Progenitor cell of endocrine pancreas (in vitro differentiated cells): ENCODE measurements at places on chromosomes 13 and 19.

GRCh38 chr13:84571264-84571663 is 689.0 kb upstream of the SLITRK1 start:
- no peak for DNase-seq

DNA sequence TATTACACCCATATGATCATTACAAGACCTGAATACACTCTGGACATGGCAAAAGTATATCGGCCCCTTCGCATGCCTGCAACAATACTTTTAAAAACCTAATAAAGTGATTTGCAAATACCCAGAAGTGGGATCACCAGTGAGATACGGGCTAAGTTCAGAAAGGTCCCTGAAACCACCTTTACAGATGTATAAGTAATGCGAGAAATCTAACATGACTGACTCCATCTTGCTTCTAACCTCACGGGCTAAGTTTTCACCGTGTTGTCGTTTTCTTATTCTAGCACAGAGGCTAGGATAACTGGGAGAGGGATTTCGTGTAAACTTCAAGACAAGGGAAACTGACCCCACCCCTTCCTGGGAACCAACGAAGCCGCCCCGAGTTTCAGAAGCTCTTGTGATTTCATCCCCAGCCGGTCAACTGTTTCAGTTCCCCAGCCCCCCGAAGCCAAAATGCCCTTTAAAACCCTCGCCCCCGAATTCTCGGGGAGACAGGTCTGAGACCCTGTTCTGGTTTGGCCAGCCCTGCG is 703 bp downstream of the NEK3 start:
- no peak for DNase-seq

DNA sequence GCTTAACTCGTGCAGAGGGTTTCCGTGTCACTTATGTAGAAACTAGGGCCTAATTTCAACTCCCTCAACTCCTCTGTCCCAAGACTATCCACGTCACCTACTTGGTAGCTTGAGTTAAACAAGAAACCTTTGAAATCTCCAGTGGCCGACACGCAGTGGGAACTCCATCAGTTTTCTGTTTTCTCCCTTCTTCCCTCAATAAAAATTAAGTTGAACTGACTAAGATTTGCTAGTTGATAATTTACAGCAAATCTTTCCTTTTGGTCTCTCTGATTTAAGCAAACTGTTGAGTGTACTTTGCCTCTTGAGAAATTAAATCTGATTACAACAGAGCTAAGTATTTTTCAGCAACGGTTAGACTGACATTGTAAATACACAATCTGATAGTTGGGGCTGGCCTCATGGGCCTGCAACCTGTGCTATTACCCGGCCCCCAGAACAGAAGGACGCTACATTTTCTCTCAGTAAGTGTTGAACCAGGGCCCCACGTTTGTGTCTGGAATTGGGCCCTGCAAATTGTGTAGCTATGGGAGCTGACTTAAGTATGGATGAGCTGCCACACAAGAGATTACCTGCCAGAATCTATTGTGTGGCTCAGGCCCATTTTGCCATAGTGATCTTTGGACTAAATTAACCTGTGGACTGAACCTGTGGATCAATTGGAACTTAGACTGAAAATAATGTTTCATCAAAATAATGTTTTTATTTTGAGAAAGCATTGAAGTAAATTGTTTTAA is 708 bp upstream of the ESD start:
- no peak for DNase-seq

DNA sequence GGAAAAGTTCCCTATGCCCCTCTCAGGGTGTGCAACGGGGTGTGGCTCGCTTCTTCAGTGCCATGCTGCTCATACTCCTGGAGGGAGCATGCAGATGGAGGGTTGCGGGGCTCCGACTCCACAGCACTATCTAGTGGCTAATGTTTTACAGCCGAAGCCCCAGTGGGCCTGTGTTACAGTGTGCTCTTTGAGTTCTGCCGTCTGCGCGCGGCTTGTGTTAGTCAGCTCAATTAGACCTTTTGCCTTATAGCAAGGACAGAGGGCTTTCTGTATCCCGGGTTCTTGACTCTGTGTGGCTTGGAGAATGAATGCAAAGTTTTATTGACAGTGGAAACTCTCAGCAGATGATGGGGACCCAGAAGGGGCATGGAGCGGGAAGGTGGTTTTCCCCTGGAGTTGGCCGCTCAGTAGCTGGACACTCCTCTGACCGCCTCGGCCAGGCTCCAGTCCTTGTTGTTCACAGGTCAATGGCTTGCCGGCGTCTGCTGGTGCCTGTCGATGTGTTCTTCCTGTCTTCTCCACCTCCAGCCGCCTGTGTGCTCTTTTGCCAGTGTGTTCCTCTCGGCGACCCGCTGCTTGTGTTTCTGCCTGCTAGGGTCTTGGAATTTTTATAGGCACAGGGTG is 383.4 kb downstream of the LMO7 start:
- DNase-seq: peak; percentile 21

- no peak for DNase-seq
Observed at GRCh38 chr19:51821921-51822320, 27.0 kb downstream of the FPR3 start.

- DNase-seq: no peak
Observed at GRCh38 chr19:10535613-10536012, 8.1 kb upstream of the ATG4D start.

DNA sequence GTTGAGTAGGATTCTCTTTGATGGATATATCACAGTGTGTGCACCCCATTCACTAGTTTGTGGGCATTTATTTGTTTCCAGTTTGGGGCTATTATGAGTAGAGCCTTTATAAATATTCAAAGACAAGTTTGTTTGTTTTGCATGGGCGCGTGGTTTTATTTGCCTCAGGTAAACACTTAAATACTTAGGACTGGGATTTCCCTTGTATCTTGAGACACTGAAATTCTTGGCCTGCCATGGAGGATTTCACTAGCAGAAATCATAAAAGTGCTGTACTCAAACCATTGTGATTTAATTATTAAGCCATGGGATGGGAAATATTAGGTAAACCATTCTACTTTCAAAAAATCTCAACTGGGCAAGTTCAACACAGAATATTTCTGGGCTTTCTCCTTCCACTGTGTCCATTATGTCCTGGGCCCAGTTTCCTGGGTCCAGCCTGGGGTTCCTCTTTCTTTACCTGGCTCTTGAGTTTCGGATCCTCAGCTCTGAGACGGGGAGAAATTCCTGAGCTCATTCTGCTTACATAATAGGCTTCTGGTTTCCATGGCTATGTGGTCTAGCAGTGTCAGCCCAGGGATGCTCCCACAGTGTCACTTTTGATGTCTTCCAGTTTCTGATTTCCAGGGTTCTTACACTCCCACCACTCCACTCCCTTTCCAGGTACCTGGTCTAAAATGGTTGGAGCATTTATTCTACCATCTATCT is 14.4 kb downstream of the MYO16 start:
- no peak for DNase-seq

DNA sequence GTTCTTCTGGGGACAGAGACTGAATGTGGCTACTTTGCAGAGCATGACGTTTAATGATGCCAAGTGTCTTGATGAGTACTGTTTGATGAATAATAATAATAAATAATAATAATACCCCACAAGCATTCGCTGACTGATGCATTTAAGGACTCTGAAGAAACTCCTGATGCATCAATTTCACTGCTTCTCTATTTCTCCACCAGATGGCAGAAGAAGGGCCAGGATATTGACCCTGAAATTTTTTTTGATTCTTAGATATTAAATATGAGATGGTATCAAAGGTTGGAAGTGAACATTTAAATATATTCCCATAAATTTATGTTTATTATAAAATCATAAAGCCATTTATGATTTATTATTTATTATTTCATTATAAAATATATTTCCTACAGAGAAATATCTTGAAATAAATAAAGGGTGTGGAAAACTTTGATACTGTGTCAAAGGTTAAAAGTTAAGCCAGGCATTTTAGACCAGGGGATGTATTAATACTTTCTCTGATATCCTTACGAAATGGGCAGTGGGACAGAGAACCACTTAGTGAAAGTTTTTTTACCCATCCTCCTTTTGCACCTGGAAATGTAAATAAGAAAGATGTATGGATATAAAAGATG is 170.9 kb downstream of the LACC1 start:
- no peak for DNase-seq

DNA sequence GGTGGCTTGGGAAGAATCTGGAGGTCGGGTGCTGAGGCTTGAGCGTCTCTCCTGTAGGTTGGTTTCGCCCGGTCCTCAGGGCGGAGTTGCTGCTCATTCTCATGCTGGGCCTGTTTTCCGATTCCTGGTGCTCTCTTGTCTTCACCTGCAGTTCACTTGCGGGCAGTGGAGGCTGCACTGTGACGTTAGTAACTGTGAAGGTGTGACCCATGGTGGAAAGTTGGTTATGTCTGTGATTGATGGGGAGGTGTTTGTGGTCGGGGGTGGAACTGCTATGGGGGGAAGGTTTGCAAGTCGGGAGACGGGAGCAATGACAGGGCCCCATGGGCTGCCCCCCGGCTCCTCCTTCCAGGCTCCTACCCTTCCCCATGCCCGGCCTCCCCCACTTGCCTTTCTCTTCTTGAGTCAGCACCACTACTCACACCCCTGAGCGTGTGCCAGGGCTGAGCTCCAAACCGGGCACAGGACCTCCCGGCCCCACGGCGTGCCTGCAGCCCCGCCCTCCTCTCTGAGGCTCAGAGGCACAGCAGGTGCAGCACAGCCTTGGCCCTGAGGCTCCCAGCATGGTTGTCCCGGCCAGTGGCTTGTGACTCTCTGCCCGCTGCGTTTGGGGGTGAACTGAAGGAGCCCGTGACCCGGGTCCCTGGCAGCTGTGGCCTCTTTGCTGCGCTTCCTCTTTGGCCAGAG is 79.1 kb downstream of the ATP11A start:
- DNase-seq: no peak

- no peak for DNase-seq
Observed at GRCh38 chr19:7467009-7467989, 21.5 kb downstream of the PEX11G start.

DNA sequence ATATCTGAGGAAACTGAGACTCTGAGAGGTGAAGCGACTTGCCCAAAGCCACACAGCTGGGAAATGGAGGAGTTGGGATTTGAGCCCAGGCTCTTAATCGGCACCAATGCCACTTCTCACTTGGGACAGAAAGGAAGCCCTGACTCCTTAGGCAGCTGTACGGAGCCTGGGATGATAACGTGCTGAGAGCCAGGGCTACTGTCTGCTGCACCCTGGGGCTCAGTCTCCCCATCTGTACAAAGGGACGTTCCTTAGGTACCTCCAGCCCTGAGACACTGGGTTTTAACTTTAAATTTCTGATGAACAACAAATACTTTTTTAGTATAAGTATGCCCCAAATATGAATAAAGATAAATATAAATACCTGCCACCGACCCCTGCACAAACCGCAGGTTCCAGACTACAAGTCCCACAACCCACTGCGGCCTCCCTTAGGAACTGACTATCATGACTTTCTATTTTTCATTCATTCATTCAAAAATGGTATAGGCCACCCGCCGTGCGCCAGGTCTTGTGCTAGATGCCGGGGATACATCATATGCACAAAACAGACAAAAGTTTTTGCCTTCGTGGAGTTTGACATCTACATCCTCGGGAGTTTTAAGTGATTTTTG is 776 bp upstream of the NCLN start:
- no peak for DNase-seq

- no peak for DNase-seq
Observed at GRCh38 chr13:59638404-59638803, 525.3 kb downstream of the DIAPH3 start.

GRCh38 chr13:68851026-68851425 is 1256.6 kb upstream of the ATXN8OS start:
- DNase-seq: no peak

DNA sequence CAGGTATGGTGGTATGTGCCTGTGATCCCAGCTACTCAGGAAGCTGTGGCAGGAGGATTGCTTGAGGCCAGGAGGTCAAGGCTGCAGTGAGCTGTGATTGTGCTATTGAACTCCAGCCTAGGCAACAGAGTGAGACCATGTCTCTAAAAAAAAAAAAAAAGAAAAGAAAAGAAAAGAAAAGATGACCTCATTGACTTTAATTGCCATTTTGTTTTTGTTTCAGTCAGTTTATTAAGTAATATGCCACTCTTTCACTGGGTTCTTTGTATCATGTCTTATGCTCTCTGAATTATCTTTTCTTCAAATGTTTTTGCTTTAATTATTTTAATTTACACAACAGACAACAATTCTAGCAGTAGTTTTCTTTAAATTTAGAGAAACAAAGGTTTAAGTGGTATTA is 293.8 kb downstream of the TSHZ3 start:
- DNase-seq: no peak

DNA sequence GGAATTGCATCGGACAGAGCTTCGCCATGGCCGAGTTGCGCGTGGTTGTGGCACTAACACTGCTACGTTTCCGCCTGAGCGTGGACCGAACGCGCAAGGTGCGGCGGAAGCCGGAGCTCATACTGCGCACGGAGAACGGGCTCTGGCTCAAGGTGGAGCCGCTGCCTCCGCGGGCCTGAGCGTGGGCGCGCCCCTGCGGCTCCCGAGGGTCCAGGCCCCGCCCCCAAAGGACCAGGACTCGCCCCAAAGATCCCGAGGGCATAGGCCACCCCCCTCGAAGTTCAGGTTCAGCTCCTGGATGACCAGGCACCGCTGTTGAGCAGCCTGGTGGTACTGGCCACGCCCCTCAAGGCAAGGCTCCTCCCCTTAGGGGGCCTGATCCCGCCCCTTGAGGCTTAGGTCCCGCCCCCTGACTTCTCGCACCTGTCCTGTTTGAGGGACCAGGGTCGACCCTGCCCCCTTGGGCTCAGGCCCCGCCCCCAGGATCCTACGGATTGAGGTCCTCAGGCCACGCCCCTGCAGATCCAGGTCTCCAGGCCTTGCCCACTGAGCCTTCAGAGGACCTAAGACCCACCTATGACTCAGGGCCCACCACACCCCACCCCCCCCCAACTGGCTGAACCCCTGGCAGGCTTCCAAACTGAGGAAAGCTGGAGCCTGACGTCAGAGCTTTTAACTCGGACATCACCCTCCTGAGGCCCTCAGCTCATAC is 43.1 kb downstream of the CYP4F22 start:
- DNase-seq: no peak

GRCh38 chr13:41059456-41060081 is 1.7 kb upstream of the WBP4 start:
- DNase-seq: no peak

GRCh38 chr19:15252398-15253018 is 20.3 kb upstream of the EPHX3 start:
- no peak for DNase-seq

- no peak for DNase-seq
Observed at GRCh38 chr13:29935309-29935981, 85.0 kb upstream of the UBL3 start.

DNA sequence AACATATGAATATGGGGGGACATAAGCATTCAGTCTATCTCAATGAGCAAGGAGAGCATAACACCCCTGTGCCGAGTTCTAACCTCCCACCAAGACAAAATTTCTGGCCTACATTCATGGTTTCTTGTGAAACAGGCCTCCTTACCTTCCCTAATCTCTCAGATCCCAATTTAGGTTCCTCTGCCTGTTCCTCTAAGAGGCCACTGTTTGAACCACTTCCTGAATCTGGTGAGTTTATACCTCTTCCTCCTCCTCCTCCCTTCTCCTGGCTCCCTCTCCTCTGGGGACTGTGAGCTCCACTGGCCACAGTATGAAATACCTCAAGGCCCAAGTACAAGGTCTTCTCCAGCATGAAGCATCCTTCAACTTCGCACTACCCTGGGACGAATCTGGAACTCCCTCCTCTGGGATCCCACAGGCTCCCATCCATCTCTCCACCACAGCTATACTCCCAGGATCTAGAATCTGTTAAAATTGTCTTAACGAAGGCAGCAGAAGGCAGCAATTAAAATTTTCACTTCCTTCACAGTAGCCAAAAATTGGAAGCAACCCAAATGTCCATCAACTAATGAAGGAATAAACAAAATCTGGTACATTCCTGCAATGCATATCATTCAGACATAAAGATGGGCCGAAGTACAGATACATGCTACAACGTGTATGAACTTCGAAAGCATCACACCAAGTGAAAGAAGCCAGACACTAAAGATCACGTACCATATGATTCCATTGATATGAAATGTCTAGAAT is 7.8 kb upstream of the SIGLECL1 start:
- no peak for DNase-seq
